ENCODE measurements at places on chromosomes 6 and 20.

DNA sequence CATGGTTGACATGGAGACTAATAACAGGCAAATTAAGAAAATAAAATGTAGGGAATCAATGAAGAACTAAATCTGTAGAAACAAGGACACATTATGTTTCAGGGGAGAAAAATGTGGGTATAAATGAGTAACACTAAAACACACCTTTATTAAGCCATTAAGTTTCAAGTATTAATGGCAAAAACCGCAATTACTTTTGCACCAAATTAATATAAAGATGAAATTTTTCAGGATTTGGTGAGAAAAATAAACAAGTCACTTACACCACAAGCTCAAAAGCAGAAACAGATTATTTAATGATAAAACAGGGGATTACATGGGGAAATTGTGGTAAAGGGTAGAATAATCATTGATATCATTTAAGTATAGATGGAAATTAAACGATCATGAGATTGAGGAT, 793.8 kb upstream of the FLRT3 start:
- no peak for DNase-seq

DNA sequence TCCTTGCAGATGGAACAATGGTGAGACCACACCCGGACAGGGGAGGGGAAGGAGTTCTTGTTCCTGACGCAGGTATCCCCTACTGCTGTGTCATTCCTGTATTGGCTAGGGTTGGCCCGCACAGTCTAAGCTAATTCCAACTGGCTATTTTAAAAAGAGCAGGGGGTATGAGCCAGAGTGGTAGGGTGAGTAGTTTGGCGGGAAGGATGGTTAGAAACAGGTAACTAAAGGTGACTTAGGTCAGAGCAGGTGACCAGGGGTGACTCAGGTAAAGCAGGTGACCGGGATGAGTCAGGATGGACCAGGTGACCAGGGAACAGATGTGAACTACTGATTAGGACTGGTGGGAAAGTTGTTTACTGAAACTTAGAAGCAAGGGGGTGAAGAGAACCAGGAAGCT, 58.0 kb downstream of the ZNF292 start:
- DNase-seq, result no peak

DNA sequence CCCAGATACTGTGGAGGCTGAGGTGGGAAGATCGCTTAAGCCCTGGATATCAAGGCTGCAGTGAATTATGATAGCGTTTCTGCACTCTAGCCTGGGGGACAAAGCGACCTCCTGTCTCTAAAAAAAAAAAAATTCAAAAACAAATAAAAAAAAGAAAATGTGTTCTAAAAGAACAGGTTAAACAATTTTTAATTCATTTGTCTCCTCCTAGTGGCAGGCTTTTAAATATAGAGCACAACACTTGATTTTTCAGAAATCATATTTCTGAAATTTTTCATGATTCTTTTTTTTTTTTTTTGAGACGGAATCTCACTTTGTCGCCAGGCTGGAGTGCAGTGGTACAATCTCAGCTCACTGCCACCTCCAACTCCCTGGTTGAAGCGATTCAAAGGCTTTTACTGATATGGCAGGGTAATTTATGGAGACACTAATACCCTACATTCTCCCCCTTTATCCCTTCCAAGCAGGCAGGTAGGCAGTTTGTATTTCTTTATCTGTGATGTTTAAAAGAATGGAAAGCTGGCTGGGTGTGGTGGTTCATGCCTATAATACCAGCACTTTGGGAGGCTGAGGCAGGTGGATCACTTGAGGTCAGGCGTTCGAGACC, 8.7 kb upstream of the GTF3C6 start:
- peak; percentile 47 for DNase-seq

DNA sequence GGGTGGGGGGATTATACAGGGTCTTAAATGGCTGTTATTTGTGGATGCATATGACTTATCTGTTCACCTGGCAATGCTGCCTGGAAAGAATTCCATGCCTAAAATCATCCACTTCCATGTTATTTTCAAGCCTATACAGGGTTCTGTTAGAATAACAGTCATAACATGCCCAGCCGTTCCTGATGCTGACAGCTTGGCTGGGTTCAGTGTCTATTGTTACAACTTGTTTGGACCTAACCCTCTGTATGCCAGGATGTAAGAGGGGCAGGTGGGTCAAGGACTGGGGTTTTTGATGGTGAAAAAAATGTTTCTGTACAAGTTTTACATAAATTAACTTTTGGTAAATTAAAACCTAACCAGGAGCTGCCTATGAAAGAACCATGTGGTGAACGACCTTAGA, 79.8 kb downstream of the GINS1 start:
- no peak for DNase-seq

GRCh38 chr6:91720324-91720723, 1133.5 kb upstream of the MAP3K7 start:
- DNase-seq, result no peak

DNA sequence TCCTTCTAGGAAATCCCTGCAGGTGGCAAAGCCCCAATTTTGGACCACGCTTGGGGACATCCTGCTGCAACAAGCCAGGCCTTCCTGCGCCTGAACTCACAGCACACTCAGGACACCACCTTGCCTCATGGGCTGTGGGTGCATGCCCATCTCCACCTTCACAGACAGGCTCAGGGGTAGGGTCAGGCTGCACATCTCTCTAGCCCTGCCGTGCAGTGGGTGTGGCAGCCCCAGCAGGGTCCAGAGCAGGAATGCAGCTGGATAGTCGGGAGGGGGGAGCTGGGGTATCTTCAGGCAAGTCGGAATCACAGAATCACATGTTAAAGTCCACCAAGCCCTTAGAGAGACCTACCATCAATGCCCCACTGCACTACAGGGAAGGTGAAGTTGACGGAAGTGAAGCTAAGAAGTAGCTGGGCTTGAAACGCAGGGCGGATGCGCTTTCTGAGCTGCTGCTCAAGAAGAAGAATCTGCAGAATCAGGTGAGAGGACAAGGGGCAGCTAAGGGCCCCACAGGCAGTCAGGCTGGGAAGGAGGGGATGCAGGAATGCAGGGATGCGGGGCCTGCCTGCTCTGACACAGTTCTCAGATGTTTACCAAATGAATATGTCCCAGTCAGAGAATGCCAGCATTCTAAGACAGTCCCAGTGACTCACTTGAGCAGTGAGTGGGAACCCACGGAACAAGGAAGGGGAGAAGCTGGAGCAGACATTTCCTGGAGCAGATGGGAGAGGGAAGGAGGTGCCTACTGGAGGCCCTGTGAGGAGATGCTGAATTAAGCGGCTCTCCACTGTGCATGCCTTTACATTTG, 11.3 kb downstream of the SERPINB6 start:
- peak; percentile 83 for DNase-seq

DNA sequence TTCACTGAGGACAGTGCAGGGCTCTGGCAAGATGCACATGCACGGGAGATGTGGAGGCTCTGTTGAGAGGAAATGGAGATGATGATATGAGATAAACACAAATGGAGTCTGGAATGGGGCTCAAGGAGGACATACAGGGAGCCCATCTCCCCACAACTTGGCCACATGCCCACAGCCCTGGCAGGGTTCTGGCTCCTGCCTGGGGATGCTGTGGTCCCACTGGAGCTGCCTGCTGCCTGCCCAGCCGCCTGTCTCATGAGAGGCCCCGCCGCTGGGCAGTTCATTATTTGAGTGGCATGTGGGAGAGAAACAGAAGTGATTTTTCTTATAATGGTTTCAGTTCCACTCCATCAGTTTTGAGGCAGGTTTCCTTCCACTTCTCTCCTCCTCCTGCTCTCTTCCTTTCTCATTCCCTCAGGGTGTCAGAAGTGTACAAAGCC, 133.6 kb upstream of the TRAF3IP2 start:
- no peak for DNase-seq

DNA sequence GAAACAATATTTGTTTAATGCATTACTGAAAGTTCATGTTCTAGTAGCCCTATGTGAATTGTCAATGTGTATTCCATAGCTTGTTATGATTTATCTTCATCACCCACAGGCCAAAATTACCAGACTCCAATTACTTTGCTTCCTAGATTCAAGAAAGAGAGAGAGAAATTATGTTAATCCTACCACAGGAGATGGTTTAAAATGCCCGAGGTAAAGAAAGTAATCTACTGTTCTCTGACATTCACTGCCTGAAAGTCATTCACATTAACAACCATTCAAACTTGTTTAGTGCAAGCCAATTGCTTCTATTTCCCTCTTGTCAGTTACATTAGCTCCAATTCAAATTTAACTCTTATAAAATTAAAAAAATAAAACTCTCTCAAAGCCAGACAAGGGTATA, 260.4 kb upstream of the THEMIS start:
- DNase-seq, result no peak

DNA sequence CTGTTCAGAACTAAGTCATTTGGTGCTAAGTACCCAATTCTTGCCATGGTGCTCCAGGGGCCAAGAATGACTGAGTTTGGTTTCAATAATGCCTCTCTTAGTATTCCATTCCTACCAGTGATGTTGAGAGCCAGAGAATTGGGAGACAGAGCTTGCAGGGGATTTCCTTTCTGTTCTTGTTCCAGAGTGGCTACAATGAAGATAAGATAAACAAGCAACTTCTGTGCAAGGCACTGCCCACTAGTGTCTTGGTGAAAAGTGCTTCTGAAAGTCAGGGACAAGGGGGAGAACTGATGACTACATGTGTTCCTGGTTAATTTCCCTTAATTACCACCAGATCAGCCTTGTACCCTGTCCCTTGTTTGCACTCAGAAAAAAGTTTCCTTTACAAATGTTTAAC, 421.6 kb downstream of the BCKDHB start:
- DNase-seq, result no peak

- DNase-seq, result no peak
These were observed 7.2 kb downstream of the PYGB start for GRCh38 chr20:25254986-25255680.

GRCh38 chr6:22350109-22350508, 53.3 kb upstream of the PRL start:
- DNase-seq, result no peak

DNA sequence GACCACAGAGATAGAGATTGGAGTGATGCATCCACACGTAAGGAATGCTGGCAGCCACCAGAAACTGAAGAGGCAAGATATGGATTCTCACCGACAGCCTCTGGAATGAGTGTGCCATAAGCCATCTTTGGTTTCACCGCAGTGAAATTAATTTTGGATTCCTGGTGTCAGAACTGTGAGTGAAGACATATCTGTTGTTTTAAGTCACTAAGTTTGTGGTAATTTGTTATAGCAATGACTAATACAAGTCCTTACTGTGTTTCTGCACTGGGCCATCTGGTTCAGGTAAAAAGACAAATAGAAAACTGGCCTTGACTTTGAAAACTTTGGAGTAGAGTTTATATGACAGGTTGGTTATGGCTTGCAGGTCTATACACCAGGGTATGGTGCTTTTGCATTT, 261.9 kb downstream of the PHF3 start:
- DNase-seq, result peak; percentile 65

GRCh38 chr20:4406627-4407026, 315.1 kb upstream of the PRND start:
- peak; percentile 74 for DNase-seq

- DNase-seq, result no peak
These were observed 21.2 kb downstream of the FRMD1 start for GRCh38 chr6:168057836-168058235.

DNA sequence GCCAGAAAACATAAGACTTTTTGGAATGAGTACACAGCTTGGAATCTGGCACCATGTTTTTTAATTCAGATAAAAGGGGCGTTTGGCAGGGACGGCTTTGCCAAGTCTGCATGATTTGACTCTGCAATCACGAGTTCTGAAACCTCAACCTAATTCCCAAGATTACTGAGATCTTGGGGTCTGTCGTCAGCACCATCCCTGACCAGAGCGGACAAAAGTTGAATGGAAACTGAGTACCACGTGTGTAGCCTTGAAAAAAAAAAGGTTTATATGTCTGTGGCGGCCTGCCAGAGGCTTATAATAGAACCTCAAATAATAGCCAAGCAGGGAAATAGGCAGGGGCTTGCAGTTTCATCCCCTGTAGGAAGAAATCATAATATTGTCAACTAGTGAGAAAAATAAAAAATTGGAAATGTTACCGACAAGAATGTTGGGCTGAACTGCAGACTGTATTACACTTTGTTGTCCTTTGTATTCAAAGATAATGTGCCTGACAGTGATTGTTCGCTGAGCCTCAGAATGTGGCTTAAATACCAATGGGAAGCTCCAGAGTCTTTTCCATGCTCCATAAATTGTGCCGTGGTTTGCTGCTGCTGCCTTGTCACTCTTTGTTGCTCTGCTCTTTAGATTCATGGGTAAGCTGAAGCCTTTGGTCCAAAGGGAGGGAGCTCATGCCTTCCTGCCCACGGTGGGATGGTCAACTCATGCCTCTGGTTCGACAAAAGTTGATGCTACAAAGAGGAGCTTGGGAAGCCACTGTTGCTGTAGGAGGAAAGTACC, 118.8 kb upstream of the ARID1B start:
- peak; percentile 93 for DNase-seq

- DNase-seq, result no peak
These were observed 45.6 kb downstream of the STK38 start for GRCh38 chr6:36501686-36502085.

GRCh38 chr6:22146931-22147701, 149.7 kb downstream of the PRL start:
- peak; percentile 15 for DNase-seq

DNA sequence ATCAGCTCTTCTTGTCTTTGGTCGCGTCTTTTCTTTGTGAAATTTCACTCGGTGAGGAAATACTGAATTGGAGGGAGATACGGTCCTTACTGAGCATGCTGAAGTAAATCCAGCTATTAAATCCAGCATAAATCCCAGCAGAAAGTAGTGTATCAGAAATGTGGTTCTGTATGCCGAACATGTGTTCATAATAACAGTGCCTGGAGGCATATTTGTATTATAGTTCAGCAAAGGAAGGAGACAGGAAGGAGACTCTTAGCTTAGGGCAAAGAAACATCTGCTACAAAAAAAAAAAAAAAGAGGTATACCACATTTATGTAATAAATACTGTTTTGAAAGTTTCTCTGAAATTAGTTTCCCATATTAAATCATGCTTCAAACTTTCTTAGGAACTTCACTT, 211.8 kb downstream of the PLCB4 start:
- peak; percentile 81 for DNase-seq

GRCh38 chr6:5622276-5623005, 361.1 kb downstream of the FARS2 start:
- DNase-seq, result no peak

GRCh38 chr20:32040142-32040953, 11.7 kb upstream of the HCK start:
- DNase-seq, result no peak

DNA sequence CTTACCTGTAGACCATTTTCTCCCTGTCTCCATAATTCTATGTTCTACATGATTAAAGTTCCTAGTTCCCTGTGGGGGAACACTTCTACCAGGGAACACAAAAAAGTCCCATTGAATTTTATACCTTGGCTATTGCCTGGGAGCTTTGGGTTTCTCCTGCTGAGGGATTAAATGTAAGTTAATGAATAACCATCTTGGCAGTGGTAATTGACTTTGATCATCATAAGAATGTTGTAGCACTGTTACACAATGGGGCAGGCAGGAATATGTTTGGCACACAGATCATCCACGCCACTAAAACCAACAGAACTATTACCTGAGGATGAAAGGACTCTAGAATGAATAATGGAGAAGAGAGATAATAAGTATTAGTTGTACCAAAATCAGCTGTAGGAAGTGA, 1106.2 kb upstream of the GJE1 start:
- DNase-seq, result no peak

- peak; percentile 27 for DNase-seq
These were observed 169.5 kb downstream of the OTOR start for GRCh38 chr20:16917636-16918035.

Measured in AG10803 (cell line).